Stimulated activated CD4-positive, alpha-beta T cell treated with anti-CD3 and anti-CD28 coated beads, Interleukin-1b, Interleukin-23, amount 100 ng/mL, for 1 hour (primary cell): ENCODE measurements at places on chromosomes 2 and 18.

- no peak for DNase-seq
Observed at GRCh38 chr2:189249171-189249570, 69.6 kb upstream of the COL5A2 start.

DNA sequence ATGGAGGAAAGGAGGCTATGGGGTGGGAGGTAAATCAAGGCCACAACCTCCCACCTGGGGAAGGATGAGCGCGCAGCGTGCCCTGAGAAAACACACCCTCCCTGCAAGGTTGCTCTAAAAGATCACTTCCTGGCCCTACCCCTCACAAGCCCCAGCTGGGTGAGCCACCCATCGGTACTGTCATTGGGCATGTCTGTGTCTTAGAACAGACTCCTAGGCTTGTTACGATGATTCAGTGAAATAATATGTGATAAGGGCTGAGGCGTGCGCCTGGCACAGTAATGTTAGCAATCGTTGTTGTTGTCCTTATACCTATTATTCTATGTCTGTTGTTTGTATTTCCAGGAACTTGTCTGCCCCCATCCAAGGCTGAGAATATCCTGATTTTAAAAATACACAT is 175.1 kb downstream of the ZFP36L2 start:
- DNase-seq = no peak

DNA sequence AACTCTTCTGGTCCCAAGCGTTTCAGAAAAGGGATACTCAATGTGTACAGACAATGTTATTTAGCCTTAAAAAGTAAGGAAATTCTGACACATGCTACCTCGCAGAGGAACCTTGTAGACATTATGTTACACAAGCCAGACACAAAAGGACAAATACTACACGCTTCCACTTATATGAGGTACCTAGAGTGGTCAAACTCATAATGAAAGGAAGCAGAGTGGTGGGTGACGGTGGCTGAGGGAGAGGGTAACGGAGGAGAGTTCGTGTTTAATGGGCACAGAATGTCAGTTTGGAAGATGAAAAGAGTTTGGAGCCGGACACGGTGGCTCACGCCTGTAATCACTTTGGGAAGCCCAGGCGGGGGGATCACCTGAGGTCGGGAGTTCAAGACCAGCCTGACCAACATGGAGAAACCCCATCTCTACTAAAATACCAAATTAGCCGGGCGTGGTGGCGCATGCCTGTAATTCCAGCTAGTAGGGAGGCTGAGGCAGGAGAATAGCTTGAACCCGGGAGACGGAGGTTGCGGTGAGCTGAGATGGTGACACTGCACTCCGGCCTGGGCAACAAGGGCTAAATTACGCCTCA is 1.4 kb downstream of the MCM6 start:
- DNase-seq = no peak

DNA sequence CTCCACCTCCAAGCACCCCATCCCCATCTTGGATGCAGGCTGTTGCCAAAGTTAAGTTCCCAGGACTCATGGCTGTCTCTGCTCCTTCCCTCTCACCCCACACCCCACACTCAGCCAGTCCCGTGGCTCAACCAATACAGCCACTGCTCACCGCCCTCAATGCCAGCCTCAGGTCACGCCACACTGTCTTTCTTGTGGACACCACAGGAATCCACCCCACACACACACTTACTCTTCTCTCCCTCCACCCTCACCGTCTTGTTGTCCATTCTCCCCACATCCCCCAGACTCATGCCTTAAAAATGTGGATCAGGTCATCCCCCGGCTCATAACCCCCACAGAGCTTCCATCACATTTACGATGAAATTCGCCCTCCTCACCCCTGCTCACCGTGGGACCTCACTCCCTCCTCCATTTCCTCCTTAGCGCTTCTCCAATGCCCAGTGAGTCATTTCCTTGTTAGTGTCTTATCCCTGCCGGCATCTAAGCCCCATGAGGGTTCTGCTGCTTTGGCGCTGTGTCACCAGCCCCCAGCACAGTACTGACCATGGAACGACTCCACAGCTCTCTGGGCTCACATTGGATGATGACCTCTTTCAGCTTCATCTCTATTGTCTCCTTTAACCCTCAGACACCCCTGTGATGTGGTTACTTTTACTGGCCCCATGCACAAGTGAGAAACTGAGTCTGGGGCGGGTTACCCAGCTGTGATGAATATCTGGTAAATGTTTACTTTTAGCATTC is 13.8 kb downstream of the MLPH start:
- no peak for DNase-seq

DNA sequence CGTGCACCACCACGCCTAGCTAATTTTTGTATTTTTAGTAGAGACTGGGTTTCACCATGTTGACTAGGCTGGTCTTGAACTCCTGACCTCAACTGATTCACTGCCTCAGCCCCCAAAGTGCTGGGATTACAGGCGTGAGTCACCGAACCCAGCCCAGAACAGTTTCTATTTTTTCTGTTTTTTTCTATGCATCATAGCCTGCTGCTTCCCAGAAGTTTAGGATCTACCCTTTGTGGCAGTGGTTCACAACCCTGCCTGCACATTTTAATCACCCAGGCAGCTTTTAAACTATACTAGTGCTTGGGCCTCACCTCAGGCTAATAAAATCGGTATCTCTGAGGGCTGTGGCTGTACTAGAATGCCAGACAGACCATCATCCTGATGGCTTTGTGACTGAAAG is 39.7 kb upstream of the SOCS6 start:
- no peak for DNase-seq

GRCh38 chr18:41618147-41618546 is 336.9 kb upstream of the PIK3C3 start:
- DNase-seq = no peak
